NCI-H2029 treated with DMSO at 0.1 percent for 48 hours (cell line): ENCODE measurements at places on chromosomes 13 and 19.
A peak's percentile ranks its signal among the peaks of the same experiment; 100 is the strongest.

GRCh38 chr19:7888145-7888825, at the start of gene LRRC8E:
Gene LRRC8E, plus strand, starts transcription at chr19:7888510. Its CDS starts 7,094 bp downstream, at chr19:7895604.
- no peak for DNase-seq

GRCh38 chr13:48975856-48976575, at the start of gene FNDC3A:
Gene FNDC3A, plus strand, starts transcription at chr13:48975912. Its CDS starts 30,279 bp downstream, at chr13:49006191.
- peak; percentile 2 for DNase-seq

DNA sequence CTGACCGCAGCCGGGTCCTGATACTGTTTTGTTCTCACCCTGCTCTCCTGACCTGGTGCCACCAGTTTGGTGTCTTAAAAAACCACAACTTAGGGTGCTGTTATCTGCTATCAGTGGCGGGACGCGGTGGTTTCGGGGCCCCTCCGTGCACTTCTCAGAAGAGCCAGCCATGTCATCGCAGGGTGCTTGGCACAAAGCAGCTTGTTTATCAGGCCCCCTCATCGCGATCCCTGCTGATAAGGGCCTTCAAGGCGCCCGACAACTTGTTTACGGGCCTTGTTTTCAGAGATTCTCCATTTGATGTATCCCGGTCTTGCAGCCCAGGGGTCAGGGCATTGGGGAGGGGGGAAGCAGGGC, 58.1 kb upstream of the KLF2 start:
- no peak for DNase-seq

- no peak for DNase-seq
Observed at GRCh38 chr19:42942187-42942789, 5.3 kb upstream of the PSG7 start.

DNA sequence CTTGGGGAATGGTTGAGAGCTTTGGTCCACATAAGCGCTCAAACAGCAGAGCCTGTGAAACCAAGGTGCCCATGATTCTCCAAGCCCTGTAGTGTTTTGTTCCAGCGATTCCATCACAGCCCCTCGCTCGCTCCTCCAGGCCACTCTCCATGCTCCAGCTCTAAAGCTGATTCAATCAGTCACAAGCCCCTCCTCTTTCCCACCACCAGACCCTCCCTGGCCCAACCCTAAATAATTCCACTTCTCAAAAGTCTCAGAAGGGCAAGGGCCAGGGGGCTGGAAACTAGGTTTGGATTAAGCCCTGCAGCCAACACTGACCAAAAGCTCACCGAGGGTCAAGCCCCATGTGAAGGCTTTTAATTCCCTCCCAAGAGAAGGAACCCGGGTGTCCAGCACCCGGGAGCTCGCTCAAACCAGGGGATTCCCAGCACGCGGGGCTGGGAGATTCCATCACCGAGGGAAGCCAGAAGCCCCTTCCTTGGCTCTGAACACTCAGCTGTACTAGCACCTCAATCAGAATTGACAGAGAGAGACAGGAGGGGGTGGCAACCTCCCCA, 1.5 kb downstream of the ZNF296 start:
- no peak for DNase-seq

DNA sequence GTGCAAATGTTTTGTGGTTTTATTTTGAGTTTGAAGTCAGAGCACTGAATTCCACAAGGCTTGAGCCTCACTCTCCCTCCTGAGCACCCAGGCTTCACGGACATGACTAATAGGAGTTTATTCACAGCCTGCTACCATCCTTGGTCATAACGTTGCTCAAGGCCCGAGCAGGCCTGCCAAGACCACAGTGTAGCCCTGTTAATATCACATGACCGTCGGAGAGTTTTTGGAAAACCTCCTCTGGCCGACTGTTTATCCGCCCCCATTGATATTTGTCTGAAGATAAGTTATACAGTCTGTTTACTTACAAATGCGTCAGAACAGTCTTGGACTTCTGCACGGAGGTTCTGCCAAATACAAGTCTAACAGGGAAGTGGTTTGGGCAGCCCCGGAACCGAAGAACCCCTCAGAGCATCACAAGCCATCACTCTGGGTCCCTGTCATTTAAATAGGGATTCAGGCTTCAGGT, 89.9 kb downstream of the COL4A2 start:
- no peak for DNase-seq

GRCh38 chr13:51821606-51822005, 17.6 kb upstream of the DHRS12 start:
- DNase-seq, result no peak

GRCh38 chr19:42386974-42387707, 3.0 kb downstream of the CNFN start:
- DNase-seq, result peak; percentile 74
